ENCODE measurements at places on chromosomes 16 and 17.

GRCh38 chr16:88356124-88356726, 26.5 kb upstream of the ZNF469 start:
- DNase-seq = no peak

DNA sequence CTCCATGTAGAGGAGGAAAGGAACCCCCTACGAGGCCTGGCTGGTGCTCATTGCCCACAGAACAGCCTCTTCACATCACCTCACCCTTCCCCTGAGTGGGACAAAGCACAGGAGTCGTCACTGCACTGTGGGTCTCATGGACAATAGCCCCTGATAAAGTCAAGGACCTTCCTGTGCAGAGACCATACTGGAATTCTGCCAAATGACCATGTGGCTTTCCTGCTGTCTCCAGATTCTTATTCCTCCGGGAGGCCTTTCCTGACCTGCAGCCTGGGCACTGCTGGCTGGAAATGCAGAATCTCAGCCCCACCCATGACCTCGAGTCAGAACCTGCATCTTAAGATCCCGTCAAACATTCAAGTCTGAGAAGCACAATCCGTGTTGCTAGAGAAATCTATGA, 60.5 kb upstream of the ERN1 start:
- DNase-seq = no peak

- DNase-seq = no peak
Observed at GRCh38 chr17:8392674-8393469, 4.8 kb downstream of the RNF222 start.

- no peak for DNase-seq
Observed at GRCh38 chr17:72613806-72614292, 478.6 kb downstream of the SLC39A11 start.

- DNase-seq = no peak
Observed at GRCh38 chr16:10658943-10659342, 35.8 kb downstream of the TEKT5 start.

GRCh38 chr17:74513987-74514631, 17.2 kb downstream of the CD300LB start:
- no peak for DNase-seq

DNA sequence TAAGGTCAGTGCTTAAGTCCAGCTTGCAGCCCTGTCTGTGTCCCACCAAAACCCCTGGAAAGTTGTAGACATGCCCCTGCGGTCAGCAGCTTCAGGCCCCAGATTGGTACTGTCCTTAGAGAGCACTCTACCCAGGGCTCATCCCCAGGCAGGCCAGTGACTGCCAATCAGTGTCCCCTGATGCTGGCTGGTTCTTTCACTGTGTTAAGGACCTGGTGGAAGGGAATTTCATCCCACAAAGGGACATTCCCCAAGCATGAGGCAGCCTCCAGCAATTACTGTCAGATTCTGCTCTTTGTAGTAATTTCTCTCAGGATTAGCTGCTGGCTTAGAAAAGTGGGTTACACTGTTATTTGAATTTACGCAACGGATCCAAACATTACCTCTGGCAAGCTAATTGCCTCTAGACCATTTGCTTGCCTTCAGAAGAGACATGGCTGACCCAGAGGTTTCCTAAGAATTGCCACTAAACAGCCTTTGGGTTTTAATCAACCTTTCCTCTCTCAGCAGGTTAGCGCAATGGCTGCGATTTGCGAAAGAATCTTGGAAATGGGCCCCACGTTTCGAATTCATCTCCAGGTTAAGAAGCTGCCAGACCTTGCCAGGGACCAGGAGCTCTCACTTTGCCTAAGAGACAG, 5.9 kb downstream of the IRX6 start:
- no peak for DNase-seq

DNA sequence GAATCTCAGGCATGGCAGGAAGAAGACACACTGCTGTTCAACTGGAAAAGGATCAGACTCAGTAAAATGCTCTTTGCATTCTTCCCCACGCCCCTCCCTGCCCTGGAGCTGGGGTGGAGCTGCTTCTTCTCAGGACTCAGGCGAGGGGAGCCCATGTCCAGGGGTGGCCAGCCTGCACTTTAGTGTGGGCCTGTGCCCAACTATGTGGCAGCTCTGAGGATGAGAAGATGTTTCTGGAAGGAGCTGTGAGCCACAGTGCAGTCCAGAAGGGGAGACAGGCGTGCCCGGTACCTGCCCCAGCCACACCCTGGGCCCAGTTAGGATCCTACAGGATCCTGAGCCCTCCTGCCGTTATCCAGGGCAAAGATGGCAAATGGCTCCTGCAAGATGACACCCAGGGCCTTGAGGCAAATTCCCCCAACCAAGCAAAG, 120.3 kb downstream of the ANKRD11 start:
- no peak for DNase-seq

GRCh38 chr17:75244133-75244866, 17.1 kb downstream of the GGA3 start:
- no peak for DNase-seq

- DNase-seq = no peak
Observed at GRCh38 chr16:85418978-85419491, 194.1 kb upstream of the GSE1 start.

GRCh38 chr16:4110680-4111079, 5.6 kb downstream of the ADCY9 start:
- no peak for DNase-seq

- no peak for DNase-seq
Observed at GRCh38 chr17:38591759-38592241, 14.0 kb downstream of the SRCIN1 start.

DNA sequence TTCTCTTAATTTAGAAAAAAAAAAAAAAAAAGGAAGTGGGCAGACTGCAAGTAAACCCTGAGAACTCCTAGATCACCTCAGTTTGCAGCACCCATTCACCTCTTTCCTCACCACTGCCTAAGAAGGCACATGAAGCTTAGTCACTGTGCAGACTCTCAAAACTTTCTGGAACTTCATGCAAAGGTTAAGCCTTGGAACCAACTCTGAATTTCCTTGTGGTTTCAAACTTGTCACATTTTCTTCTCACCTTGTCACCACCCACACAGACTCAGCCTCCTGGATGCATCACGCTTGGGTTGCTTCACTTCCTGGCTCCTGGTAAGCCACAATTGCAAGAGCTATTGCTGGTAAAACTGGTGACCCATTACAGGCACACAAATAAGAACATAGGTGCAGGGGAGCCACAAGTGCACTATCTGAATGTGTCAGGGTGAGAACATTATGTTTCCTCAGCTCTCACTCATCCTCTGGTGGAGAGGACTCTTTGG, 15.0 kb upstream of the CPD start:
- DNase-seq = no peak

DNA sequence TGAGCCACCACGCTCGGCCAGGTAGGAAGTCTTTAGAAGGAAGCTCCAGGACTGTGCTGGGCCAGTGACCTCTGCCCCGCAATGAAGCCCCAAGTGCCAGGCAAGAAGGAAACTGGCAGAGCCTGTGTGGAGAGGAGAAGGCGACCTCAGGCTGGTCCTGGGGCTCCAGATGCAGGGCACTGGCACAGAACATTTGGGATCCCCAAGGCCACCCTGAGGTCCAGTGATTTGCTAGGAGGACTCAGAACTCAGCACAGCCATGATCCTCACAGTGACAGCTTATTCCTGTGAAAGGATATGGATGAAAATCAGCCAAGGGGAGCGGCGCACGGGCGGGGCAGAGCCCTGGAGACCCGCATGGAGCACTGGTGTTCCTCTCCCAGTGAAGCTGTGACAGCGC, 24.1 kb downstream of the MGAT5B start:
- no peak for DNase-seq

- no peak for DNase-seq
Observed at GRCh38 chr16:13298666-13299065, 397.3 kb downstream of the SHISA9 start.

DNA sequence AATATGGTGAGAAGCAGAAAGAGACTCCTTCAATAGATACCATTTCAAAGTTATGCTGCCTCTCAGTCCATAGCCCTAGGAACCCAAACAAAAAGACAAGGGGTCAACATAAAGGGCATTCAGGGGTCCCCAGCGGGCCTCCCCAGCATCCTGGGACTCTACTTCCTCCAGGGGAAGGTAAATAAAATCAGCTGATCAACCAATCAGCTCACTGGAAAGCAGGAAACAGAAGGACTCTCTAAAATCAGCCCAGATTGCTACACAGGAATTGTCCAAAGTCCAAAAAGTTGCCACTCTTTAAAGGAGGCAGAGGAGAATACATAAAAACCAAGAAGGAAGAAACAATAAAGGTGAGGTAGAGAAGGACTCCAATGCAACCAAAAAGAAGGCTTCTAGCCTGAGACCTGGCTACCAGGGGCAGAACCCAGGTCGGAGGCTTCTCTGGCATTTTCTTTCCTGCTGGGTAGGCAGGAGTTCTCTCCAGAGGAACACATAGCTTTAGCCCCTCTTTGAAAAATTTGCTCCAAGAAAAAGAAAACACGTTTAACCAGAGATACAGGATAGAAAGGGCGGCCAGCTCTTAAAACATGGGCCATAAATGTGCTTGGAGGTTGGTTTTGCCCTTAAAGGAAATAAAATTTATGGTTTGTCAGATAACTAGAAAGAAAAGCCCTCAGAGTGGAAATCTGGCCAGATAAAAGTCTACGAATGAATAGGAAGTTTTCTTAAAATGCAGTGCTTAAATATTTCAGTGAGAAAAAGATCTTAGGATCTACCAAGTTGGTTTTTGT, 404.6 kb downstream of the SOX9 start:
- DNase-seq = no peak

GRCh38 chr17:28718333-28719020, 809 bp upstream of the RAB34 start:
- DNase-seq = no peak

DNA sequence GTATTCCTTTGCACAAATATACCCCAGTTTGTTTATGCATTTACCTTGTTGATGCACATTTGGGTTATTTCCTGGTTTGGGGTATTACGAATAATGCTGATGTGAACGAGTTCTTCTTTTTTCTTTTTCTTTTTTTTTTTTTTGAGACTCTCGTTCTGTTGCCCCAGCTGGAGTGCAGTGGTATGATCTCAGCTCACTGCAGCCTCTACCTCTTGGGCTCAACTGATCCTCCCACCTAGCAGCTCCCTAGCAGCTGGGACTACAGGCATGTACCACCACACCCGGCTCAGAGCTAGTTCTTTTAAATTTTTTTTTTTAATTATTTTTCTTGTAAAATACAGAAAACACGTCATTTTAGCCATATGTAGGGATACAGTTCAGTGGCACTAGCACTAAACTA, 14.1 kb downstream of the RAB40C start:
- no peak for DNase-seq

DNA sequence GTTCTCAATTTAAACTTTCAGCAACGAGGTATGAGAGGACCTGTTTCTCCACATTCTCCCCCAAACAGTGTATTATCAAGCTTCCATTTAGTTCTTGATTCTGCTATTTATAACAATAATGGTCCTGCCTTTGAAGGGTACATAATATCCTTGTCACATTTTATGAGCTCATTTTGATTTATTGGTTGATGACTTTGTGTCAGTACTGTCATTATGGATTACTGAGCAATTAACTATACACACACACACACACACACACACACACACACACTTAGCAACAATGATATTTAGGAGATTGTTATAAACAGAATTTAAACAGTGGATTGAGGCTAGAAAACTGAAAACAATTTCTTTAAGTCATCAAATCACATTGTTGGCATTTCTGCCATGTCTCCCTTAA, 7.0 kb downstream of the TMIGD1 start:
- DNase-seq = no peak
